Effector memory CD4-positive, alpha-beta T cell (primary cell): ENCODE measurements at places on chromosomes 7 and 10.
A peak's percentile ranks its signal among the peaks of the same experiment; 100 is the strongest.

GRCh38 chr7:77306231-77307067 lies 106.8 kb upstream of the FGL2 start:
- DNase-seq = no peak

- no peak for DNase-seq
Measured at GRCh38 chr7:1228545-1229201, 4.0 kb upstream of the UNCX start.

- no peak for DNase-seq
Measured at GRCh38 chr10:44065788-44066526, 318.9 kb downstream of the CXCL12 start.

GRCh38 chr10:86693275-86693674 lies 25.0 kb downstream of the LDB3 start:
- no peak for DNase-seq

- DNase-seq = no peak
Measured at GRCh38 chr10:52447931-52448353, 133.9 kb downstream of the DKK1 start.

DNA sequence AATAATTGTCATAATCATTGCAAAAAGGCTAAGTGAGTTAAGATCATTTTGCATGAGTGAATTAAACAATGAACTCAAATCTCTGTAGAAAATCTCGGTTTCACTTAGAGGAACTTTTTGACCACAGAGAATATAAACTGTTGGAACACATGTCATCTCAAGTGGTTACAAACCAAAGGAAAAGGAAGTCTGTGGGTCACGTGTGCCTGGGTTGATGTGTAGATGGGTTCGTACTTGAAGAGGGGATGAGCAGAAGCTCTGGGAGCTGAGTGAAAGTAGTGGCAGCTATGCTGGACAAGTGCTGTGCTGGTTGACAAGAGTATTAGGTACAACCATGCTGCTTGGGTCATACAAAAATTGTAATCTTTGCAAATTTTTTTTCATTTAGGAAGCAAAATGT lies 35.0 kb downstream of the GLRX3 start:
- peak; percentile 11 for DNase-seq

- no peak for DNase-seq
Measured at GRCh38 chr10:43230101-43230908, 36.6 kb downstream of the RASGEF1A start.

GRCh38 chr7:111844904-111845671 lies 282.8 kb upstream of the IMMP2L start:
- DNase-seq = no peak

DNA sequence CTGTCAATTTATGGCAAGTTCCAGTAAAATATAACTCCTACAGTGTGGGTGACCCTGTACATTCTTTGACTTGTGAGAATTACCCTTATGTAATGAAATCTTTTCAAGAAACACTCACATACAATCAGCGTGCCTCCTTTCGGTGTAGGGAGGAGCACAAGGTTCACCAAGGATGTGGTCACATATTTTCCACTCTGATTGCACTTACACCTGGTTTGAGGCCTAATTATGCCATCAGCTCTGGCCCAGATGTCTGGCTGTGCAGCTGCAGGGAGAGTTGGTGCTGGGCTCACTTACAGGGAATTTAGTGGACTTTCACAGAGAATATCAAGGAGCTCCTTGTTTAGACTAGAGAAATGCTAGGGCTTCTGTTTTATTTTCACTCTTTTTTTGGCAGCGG lies 146.0 kb upstream of the STEAP4 start:
- DNase-seq = no peak

DNA sequence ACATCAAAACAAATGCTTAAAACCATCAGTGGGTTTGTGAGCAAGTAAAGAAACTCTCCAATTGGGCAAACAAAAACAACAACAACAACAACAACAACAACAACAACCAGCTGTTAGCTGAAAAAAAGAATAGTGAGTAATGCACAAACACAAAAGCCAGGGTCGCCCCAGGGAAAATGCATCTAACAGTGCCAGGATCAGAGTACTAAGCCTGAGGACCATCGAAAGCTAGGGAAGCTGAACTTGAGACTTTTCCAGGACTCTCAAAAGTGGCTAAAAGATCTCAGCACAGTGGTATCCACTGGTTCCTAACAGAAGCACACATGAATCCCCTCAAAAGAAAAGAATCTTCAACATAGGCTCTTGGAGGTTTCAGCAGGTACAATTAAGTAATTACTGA lies 83.3 kb downstream of the CPXM2 start:
- no peak for DNase-seq

- no peak for DNase-seq
Measured at GRCh38 chr7:111842491-111842890, 280.2 kb upstream of the IMMP2L start.

- DNase-seq = no peak
Measured at GRCh38 chr10:79947083-79947415, 1.9 kb downstream of the SFTPD start.

DNA sequence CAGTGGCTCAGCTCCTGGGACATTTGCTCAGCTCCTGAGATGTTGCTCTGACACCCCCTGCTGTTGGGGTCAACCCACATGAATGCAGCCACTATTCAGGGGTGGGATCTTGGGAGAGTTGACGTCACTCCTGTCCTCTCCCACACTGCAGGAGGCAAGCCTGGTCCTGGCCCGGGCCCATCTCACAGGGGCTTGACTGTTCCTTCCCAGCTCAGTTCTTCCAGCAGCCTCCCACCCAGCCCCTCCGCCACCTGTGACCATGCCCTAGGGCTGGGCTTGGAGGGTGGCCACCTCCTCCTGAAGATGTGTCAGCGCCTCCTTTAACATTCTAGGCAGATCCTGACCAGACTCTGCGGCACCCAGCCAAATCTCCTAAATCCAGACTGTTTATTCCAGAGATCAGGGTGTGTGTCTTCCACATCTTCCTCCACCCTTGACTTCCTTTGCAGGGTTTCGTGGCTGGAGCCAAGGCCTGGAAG lies 19.1 kb upstream of the OPALIN start:
- DNase-seq = no peak

- no peak for DNase-seq
Measured at GRCh38 chr7:16270844-16271243, 150.5 kb downstream of the CRPPA start.

GRCh38 chr7:135856356-135857144 lies 107.9 kb upstream of the FAM180A start:
- no peak for DNase-seq

- DNase-seq = no peak
Measured at GRCh38 chr7:35512716-35513115, 182.2 kb downstream of the HERPUD2 start.

DNA sequence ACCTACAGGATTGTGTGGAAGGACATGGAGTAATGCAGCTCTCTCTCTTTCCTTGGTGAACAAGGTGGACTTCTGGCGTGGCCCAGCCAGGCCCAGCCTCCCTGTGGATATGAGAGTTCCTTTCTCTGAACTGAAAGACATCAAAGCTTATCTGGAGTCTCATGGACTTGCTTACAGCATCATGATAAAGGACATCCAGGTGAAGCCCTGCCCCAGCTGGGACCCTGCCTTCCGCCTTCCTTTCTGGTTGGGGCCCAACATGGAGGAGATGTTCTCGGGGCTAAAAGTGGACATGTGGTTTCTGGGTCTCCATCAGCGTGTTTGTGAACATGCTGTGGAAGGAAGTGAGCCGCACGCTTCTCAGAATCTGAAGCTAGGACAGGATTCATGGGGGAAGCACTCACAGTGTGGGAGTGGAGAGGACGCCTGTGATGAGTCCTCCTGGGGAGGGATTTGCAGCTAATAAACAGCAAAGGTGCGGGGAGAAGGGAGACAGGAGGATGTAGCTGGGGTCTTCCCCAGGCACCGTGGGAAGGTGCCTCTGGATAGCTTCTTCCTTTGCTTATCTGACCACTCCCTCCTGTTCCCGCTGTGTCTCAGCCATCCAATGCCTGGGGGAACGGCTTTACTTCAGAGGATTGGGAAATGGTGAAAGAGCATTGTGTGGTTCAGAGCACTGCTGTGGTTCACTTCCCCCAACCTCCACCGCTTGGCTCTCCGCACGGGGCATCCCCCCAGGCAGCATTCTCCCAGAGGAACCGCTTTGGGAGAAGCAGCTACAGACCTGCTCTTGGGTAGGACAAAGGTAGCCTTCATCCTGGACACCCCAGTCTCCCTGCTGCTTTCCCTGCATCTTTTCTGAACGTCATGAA lies 5.5 kb downstream of the CPA5 start:
- DNase-seq = no peak

GRCh38 chr10:1774796-1775195 lies 37.5 kb upstream of the ADARB2 start:
- DNase-seq = no peak

- DNase-seq = no peak
Measured at GRCh38 chr10:50514995-50515394, 108.8 kb downstream of the SGMS1 start.

- DNase-seq = no peak
Measured at GRCh38 chr7:27153526-27153925, 1.1 kb upstream of the HOXA3 start.

DNA sequence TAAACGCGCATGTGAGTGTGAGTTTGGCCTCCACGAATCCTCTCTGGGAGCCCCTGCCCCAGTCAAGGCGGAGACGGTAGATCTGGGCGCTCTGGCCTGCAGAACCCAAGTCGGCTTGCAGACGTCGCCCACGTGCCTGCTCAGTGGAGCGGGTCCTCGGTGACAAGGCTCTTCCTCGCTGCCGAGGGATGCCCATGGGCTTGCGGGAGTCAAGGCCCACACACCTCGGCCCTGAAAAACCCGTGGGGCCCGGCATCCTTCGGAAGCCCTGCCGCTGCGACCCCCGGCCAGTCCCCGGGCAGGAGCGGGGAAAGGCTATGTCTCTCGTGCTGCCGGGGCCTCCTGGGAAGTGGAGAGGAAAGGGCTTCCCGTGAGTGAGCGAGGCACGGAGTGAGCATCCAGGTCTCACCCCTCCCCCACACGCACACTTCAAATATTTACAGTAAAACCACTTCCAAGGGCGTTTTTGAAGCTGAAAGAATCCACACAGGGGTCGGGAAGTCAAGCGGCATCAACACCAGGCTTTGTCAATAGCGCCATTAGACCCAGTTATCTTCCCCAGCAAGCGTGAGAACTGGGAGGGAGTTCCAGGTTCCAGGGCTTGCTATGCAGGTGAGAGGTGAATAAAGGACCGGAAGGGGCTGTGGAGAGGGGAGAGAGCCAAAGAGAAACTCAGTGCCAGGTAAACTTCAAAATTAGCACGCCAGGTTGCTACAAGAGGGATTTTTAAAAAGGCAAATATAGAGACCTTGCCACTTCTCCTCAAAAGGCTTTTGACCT lies 1.1 kb upstream of the MNX1 start:
- no peak for DNase-seq

DNA sequence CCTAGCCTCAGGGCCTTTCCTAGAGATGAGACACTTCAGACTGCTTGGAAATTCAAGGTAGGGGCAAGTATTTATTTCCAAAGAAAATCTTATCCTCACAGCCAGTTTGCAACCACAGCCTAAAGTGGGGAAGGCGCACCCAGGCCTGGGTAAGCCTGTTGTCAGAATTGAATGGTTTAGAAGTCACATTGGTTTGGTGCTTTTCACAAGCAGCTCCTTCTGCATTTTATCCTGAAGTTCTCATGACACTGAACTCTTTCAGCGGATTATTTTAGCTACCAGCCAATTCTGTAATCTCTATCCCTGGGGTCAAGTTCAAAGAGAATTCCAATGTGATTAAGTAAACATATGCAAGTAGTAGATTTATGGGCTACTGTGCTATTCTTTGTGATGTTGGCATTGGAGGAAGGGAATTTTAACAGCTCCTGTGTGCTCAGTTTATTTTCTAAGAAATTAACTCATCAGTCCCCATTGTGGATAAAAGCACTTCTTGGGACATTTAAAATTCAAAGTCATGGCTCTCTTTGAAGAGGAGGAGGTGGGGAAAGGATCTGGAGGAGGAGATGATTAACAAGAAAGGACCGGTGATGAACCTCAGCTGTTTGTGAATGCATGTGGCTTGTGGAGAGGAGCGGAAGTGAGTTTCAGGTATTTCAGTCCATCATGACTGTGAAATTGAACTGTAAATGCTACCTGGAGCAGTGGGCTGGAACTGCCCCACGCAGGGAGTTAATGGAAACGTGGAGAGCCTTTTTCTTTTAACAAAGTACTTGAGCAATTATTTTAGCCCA lies 90.2 kb upstream of the CACUL1 start:
- no peak for DNase-seq

DNA sequence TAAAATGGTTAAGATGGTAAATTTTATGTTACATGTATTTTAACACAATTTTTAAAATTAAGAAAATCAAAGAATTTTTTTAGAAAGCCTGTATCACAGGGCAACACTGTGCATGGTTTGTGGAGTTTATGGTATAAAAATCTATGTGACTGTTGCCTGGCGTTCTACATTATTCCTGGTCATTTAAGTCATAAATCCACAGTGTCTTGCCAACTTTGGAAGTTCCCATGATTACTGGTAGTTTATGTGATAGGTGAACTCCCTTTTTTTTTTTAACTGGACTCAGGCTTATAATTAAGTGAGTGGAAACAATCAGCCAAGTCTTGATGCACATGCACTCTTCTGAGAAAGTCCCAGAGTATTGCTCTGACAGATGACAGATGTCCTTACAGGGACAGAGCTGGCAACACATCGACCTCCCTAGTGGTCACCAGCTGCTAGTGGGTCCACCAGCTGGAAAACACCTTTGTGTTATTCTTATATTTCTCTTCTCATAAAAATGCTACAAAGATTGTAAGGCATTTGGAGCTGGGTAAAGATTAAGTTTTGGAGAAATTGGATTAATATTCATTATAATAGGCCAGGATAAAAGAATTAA lies 8.8 kb upstream of the STN1 start:
- no peak for DNase-seq

- no peak for DNase-seq
Measured at GRCh38 chr10:103276896-103277712, at the start of gene INA. Gene INA, plus strand, starts transcription at chr10:103277138. Its CDS starts 74 bp downstream, at chr10:103277212.

DNA sequence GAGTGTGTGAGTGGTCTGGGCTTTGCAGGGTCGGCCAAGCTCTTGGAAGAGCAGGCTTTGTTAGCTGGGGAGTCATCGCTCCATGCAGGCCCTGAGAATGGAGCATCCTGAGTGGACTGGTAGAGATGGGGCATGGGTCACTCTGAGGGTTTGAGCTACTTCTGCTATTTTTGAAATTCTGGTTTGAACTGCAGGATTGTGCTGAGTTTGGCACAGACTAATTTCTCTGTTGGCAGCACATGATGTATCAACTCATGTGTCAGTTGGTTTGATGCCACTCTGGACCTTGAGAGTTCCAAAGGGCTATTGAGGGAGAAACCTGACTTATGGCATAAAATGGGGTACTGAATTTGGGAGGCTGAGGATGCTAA lies 56.3 kb downstream of the LRMDA start:
- DNase-seq = no peak
